G401 (cell line): ENCODE measurements at places on chromosomes 5 and 9.

GRCh38 chr5:40571729-40572128 lies 108.0 kb upstream of the PTGER4 start:
- DNase-seq: no peak

- DNase-seq: no peak
These were observed 415.2 kb downstream of the EBF1 start for GRCh38 chr5:158684469-158684868.

DNA sequence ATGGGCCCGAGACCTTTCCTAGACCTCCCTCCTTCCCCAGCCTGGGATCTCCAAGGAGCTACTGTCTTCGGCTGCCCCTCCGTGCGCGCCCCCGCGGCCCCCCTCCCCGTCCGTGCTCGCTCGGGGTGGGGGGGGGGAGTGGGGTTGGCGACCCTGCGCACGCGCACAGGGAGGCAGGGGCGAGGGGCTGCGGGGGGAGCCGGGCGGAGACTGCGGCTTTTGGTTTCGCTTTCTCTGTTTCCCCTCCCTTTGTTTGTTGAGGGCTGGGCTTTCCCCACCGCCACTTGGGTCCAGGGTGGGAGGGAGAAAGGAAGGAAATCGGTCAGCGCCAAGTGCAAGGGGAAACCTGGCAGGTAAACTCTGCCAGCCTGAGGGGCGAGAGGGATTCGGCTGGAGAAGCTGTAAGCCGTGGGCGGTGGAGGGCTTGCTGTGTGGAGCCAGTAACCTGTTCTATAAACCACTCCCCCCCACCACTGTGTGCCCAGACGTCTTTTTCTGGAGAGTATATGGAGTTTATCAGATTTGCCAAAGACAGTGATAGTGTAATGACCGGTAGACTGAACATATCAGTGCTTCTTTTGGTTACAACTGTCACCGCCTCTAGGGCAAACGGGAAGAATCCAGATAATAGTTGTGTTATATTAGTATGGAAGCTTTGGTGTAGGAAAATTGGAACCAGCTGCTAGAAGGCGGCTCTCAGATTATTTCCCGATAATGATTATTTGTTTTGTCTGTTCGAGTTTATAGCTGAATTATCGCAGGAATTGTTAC lies 684 bp downstream of the DNAJA1 start:
- peak; percentile 50 for DNase-seq

- no peak for DNase-seq
These were observed 335.7 kb downstream of the PRELID2 start for GRCh38 chr5:145499483-145499882.

GRCh38 chr5:14211818-14212803 lies 69.0 kb downstream of the TRIO start:
- no peak for DNase-seq

- no peak for DNase-seq
These were observed 13.0 kb downstream of the APBA1 start for GRCh38 chr9:69658987-69659675.

DNA sequence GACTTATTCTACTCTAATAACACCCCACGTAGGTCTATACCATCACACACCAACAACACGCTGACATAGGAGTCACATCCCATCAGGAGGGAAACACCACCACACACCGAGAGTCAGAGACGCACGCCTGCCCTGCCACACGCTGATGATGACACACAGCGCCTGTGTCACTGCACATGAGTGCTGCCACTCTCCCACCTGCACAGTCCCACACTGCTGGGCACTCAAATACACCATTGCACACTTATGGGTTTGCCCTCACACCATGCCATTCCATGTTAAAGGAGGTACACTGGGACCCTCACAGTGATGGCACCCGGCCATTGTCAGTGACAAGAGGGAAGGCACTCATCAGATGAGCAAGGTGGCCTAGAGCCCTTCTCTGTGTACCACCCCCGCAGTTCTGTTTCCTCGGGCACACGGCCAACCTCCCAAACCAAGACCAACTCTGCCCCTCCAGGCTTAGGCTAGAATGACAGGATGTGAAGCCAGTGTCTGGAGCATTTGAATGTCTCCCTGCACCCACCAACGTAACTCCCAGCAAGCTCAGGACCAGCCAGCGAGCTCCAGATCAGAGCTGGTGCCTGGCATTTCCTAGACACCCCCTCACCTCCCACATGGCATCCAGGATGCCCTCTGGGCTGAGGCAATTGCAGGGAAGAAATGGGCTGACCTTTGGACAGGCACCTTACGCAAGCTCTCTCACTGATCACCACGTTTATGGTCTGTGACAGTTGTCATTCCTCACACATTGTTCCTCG lies 3.6 kb upstream of the CPLX2 start:
- peak; percentile 89 for DNase-seq

- peak; percentile 27 for DNase-seq
These were observed 257.4 kb downstream of the ENC1 start for GRCh38 chr5:74382987-74383593.

DNA sequence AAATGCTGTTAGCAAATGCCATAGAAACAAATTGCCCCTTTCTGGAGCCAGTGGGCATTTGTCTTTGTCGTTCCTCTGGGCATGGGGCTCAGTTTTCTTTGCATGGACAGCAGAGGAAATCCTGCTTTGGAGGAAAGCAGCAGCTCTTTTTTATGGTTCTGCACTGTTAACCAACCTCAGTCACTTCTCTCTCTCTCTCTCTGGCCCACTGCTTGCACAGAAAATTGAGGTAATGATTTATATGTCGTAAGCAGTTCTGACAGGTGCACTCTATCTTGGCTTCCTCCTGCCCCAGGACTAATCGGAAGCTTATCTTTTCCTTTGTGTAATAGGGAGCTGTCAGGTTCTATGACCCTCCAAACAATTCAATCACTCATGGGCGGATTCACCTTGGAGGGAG lies 159.6 kb upstream of the GPR151 start:
- no peak for DNase-seq

DNA sequence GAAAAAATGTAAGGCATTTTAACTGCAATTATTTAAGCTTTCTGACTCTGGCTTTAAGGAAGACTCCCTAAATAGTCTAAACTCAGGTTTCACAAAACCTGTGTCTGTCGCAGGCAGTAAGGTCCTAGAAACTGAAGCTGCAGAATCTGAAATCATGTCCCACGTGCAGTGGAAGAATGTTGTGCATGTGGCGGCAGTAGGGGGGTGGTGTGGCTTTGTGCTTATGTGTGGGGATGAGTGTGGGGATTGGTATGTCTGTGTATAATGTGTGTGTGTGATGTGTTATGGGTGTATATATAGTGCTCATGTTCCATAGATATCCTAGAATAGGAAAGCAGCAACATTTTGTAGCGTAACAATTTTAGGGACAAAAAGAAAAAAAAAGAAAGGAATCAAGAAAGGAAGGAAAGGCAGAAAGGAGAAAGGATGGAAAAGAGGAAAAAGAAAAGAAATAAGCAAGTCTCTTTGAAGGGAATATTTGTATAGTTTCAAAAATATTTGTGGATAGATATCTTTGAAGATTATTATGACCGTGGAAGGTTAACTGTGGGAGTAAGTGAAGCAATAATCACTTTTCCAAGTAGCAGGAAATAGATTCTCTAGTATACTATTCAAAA lies 6.6 kb downstream of the ANKDD1B start:
- no peak for DNase-seq

DNA sequence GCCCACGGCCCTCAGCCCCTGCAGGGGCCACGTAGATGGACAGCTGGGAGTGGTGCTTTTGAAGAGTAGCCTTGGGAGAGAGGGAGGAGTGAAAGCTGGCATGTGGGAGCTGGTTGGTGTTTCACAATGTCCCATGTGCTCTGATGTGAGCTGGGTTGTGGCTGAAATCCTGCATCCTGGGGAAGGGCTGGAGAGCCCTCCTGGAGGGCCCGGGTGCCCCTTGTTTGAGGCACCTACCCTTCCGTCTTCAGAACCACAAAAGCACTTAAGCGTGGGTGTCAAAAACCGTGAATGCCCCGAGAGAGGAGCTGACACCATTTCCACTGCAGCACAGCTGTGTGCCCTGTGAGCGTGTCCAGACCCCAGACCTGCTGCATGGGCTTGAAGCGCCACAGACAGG lies 199.1 kb upstream of the ZNF618 start:
- no peak for DNase-seq

GRCh38 chr9:86655147-86655546 lies 292.2 kb downstream of the GAS1 start:
- no peak for DNase-seq
